ENCODE measurements at places on chromosomes 16 and 17.

- DNase-seq, result no peak
Observed at GRCh38 chr16:13883881-13884280, 36.1 kb upstream of the ERCC4 start.

- peak; percentile 97 for DNase-seq
Observed at GRCh38 chr17:29613352-29613837, 9.3 kb downstream of the CORO6 start.

- DNase-seq, result no peak
Observed at GRCh38 chr17:66542967-66543520, 240.6 kb downstream of the PRKCA start.

DNA sequence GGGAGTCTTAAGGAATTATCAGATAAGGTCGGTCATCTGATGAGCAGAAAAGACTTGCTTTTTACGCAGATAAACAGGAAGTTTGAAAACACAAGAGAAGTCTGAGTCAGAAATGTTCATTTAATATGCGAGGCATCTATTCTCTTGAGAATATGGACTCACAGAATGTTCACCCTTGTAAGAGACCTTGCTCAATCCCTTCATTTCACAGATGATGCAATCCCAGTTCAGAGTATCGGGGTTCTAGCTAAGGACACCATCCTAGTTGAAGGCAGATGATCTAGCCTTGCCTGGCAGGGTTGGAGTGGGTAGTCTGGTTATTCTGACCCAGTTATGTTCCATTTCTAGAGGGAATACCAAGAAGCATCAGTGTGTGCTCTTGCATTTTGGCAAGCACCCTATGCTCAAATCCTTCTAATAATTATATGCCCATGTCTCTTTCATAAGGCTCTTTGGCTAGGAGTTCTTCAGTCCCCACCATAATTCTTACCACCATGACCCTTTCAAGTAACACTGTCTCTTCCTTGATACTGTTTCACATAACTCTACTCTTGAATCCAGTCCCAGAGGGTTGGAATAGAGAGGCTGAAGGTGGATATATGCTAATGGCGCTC is 42.5 kb downstream of the YPEL2 start:
- no peak for DNase-seq

GRCh38 chr17:50218071-50218759 is 16.8 kb upstream of the COL1A1 start:
- no peak for DNase-seq

DNA sequence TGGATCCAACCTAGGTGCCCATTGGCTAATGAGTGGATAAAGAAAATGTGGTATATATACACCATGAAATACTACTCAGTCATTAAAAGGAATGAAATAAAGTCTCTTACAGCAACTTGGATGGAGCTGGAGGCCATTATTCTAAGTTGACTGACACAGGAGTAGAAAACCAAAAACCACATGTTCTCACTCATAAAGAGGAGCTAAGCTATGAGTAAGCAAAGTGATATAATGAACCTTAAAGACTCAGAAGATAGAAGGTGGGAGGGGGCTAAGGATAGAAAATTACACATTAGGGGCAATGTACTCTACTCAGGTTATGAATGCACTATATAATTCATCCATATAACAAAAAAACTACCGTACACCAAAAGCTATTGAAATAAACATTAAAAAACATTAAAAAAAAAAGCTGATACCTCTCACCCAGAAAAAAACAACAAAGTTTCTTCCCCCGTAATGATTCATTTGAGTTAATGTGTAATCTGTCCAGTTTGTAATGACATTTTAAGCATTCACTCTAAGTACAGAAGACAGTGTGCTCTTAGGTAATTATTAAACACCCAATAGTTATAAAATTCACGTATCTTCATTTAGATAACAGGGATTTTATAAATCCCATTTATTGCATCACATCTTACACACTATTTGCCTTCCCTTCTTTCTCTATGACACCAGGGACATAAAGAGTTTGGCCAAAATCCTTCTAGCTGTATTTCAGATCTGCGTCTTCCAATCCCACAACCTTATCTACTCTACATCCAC is 941.5 kb downstream of the CDH11 start:
- no peak for DNase-seq

DNA sequence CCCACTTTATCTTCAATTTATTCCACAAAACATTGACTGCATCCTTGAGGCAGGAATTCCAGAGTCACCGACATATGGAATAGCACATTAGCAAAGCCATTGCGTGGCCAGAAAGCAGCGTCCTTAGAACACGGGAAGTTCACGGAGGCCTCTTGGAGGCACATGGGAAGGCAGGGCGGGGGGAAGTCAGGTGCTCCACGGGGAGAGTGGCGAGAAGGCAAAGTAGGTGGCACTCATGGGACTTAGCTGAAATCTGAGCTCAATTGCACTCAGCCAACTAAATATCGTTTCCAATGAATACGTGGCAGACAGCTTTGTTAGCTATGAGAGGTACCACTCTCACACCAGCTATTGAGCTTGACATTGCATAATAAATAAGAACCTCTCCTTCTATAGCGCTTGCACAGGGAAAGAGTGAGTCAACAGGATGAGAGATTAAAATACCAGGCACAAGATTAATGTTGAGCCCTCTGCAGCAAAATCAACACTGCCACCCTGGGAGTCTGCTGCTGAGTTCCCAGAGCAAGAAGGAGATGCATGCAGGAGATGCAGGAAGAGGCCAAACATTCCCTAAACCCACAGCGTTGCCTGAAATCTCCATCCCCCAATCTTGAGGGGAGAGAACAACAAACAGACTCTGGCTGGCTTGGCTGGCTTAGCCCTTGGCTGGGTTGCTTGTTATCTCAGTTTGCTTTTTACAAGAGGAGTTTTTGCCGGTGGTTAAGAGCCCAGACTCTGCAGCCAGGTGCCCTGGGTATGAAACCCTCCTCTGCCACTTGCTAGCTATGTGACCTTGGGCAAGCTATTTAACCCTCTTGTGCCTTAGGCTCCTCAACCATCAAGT is 28.8 kb downstream of the ABCC12 start:
- DNase-seq, result no peak

- peak; percentile 56 for DNase-seq
Observed at GRCh38 chr17:61837175-61838051, 25.9 kb downstream of the BRIP1 start.

DNA sequence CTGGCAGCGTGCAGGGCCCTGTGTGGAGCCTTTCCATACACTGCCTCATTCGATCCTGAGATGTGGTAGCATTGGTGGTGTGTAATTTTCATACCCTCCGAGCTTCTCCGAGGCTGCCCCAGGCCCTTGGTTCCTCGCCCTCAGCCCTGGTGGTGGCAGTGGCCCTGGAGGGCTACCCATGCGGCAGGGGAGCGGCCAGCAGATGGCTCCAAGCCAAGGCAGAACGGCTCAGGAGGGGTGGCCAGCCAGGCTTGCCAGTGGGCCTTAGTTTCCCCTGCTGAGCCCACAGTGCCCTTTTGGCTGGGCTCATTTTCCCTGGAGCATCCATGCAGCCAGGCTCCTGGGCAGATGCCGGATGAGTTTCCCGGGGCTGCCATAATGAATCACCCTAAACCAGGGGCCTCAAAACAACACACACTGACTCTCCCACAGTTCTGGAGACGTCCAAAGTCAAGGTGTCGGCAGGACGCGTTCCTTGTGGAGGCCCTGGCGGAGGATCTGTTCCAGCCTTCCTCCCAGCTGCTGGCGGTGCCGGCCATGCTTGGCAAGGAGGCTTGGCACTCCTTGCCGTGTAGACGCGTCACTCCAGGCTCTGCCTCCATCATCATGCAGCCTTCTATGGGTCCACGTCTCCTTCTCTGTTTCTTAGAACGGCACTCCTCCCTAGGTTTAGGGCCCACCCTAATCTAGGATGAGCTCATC is 158.8 kb upstream of the GSE1 start:
- DNase-seq, result no peak

DNA sequence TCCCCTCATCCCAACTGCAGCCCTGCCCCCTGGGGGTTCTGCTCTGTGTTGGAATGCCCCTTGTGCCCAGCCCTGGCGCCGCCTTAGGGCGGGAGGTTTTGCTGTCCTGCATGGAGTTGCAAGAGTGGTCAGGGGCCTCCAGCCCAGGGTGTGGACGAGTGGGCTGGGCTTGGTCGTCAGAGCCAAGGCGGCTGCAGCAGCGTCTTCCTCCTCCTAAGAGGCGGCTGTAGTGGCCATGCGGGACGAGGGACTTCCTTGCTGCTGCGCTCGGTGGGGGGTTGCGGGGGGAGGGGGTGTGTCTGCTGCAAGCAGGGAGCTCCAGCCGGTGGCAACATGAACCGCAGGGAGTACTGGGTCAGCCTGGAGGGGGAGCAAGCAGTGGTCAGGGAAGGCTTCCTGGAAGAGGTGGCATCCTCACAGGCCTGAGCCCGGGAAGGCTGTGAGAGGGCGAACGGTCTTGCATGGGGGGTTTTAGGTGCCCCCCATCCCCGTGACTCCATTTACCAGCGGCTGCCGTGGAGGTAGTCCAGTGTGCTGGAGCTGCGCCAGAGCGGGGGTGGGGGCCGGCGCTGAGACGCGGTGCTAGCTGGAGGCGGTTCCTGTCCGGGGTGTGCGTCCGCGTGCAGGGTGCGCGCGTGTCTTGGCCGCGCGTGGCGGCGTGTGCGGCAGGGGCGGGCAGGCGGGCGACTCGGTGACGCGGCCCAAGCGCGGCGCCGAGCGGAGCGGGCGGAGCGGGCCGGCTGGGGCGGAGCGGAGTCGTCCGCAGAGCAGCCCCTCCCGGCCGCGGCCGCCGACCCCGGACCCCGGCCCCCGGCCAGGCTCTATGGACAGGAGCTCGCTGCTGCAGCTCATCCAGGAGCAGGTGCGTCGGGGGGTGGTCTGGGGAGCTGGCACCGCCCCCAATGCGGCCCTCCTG is at the start of gene RHBDL1:
Gene RHBDL1 (plus strand): TSS at position 704 of the 916 bp plus-strand sequence. CDS start 120 bp downstream, at position 824.
- no peak for DNase-seq

GRCh38 chr16:89476379-89476778 is 14.0 kb downstream of the ANKRD11 start:
- DNase-seq, result no peak

GRCh38 chr17:37107406-37108083 is 158.8 kb downstream of the AATF start:
- DNase-seq, result no peak

DNA sequence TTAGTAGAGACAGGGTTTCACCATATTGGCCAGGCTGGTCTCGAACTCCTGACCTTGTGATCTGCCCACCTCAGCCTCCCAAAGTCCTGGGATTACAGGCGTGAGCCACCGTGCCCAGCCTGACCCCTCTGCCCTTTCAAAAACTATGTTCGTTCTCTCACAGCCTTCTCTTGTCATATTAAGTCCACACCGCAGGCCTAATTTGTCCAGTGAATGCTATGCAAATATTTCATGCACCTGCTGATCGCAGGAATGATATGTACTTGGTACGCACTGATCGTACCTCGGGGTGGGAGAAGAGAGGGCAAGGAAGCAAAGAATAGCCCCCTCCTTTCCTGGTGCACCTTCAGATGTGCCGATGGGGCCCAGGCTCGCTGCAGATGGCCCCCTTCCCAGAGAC is 3.0 kb upstream of the BIRC5 start:
- DNase-seq, result no peak

DNA sequence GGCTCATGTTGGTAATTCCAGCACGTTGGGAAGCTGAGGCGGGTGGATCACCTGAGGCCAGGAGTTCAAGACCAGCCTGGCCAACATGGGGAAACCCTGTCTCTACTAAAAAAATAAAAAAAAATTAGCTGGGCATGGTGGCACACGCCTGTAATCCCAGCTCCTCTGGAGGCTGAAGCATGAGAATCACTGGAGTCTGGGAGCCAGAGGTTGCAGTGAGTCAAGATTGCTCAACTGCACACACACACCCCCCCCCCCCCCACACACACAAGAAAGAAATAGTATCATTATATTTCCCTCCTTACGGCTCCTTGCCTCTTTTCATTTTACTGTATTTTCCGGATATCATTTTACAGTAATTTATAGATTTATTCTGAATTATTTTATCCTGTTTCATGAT is 963.1 kb upstream of the GOT2 start:
- no peak for DNase-seq

DNA sequence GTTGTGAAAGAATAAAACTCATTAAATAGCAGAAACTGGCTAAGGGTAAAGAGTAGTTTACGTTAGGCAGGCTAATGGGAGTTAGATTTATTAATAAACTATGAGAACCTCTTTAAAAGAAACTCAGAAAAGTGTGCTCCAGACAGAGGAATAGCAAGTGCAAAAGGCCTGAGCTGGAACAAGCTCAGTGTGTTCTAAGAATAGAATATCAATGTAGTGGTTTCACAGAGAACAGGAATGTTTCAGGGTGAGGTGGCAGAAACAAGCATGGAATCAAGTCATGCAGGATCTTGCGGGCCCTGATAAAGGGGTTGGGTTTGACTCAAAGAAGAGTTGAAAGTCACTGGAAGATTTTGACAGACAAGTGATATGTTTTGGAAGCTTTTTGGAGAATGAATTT is 164.0 kb upstream of the HS3ST3A1 start:
- no peak for DNase-seq

GRCh38 chr16:12240036-12240435 is 263.5 kb downstream of the SNX29 start:
- DNase-seq, result no peak

DNA sequence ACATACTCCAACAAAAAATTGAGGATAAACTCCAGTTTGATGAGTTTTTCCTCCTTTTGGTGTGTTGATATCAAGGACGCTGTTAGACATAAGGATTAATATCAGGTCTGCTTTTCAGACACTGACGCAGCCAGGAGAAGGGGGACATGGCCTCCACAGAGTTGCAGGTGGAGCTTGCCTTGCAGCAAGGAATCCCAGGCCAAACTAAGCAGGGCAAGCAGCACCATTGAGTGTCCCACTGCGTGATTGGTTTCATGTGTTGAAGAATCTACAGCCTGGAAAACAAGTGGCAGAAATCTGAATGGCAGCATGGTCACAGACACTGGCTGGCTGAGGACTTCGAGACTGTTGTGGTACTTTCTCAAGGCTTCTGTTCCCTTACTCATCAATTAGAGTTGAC is 777.6 kb downstream of the KCNJ18 start:
- DNase-seq, result no peak

DNA sequence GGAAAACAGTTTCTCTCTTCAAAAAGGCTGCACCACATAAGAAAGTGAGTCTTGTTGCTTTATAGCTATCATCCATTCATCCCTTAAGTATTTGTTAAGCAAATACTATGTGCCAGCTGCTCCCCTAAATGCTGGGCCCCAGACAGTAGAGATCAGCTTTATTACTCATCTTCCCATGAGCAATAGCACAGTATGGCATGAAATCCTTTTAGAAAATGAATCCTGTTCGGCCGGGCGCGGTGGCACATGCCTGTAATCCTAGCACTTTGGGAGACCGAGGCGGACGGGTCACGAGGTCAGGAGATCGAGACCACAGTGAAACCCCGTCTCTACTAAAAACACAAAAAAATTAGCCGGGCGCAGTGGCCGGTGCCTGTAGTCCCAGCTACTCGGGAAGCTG is 99.5 kb downstream of the MYO1D start:
- DNase-seq, result no peak
